IMR-90 (cell line): ENCODE measurements at places on chromosomes 1 and 21. TPM values are rescaled to one million over a fixed set of nuclear protein-coding genes. Genes with fewer than 3 reads are reported as not detected.

KRTAP10-8 gene
- total RNA-seq = not detected in 2 replicates

AKNAD1 gene
- total RNA-seq = 0.18 and 0.28 TPM in 2 replicates

LGR6 gene
- total RNA-seq = not detected in 2 replicates

FHAD1 gene
- total RNA-seq = not detected in 2 replicates

PACC1 gene
- total RNA-seq = 8.6 and 10.6 TPM in 2 replicates

AK5 gene
- total RNA-seq = 25.8 and 54.7 TPM in 2 replicates

RAVER2 gene
- total RNA-seq = 6.1 and 6.7 TPM in 2 replicates

DNA sequence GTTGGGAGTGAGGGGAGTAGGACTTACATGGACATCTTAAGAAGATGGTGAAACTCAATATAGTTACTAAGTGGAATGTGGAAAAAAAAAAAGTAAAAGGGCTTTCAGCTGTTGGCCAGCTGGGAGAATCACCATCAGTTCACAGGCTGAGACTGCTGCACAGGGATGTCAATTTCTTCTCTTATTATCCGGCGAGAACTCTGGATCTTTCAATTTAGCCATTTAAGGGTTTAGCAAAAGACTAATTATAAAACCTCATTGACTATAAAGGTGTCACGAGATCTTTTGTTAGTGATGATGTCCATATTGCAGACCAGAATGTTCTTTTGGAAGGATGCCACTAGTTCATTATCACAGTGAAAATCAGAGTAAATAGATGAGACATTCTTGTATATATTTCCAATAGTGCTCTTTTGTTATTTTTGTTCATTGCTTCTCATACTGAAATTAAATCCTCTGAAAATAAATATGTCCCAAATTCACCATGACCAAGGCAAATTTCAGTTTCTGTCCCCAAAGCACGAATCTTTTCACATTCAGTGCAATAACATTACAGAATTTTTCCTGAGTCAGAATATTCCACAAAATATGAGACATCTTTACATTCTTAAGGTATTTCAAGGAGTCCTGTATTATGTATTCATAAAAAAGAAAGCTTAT is 266.1 kb downstream of the DNM3 start:
- peak; percentile 12 for DNase-seq

DNA sequence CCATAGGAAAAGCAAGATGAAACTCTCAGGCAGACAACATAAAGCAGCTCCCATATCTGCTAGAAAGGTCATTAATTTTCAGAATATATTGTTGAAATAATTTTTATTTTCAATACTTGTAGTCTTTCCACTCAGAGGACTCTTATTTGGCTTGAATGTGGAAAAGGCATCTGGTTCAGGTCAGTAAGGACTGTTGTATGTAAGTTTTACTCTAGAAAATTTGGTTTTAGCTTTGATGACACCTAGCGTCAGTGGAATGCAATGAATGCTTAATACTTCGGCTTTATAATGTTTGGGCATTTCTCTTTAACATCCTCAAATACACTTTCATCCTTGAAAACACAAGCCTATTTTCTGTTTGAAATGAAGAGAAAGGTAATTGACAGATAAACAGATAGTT is 63.3 kb downstream of the LRRC40 start:
- peak; percentile 45 for DNase-seq

DNA sequence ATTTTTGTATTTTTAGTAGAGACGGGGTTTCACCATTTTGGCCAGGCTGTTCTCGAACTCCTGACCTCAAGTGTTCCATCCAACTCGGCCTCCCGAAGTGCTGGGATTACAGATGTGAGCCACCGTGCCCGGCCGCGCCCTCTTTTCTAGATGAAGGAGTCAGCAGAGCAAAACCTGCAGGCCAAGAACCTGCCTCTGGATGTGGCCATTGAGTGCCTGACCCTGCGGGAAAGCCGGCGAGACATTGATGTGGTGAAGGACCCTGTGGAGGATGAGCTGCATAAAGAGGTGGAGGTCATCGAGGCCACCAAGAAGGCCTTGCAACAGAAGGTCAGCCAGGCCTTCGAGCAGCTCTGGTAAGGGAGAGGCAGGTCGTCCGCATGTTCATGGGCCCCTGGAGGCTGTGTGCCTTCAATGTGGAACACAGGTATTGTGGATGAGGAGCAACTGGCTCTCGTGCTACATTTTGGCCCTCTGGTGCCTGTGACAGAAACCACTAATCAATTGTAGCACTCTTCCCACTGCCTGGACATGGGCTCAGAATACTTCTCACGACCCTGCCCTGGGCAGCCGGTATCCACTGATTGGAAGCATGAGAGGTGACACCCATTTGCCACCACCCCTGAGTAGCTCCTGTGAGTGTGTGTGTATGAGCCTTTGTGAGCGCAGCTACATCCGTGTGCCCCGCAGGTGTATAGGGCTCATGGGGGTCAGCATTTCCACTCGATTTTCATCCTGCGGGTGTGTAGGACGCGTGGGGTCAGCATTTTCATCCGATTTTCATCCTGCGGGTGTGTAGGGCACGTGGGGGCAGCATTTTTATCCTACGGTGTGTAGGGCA is 2.0 kb downstream of the TEKT2 start:
- no peak for DNase-seq

DNA sequence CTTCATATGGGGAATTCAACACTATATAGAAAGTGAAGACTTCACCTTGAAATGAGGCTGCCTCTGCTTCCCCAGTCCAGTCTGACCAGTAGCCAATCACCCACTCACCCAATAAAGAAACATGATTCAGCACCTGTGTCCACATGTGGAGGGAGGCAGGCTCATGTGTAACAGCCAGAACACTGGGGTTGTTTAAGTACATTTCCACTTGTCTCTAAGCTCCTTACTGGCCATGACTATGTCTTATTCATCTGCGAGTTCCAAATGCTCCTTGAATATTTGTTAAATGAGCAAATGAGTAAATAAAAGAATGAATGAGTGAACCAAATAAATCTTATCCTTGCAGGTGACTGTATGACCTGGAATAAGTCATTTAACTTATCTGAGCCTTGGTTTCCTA is 100.1 kb downstream of the BRINP2 start:
- no peak for DNase-seq

DNA sequence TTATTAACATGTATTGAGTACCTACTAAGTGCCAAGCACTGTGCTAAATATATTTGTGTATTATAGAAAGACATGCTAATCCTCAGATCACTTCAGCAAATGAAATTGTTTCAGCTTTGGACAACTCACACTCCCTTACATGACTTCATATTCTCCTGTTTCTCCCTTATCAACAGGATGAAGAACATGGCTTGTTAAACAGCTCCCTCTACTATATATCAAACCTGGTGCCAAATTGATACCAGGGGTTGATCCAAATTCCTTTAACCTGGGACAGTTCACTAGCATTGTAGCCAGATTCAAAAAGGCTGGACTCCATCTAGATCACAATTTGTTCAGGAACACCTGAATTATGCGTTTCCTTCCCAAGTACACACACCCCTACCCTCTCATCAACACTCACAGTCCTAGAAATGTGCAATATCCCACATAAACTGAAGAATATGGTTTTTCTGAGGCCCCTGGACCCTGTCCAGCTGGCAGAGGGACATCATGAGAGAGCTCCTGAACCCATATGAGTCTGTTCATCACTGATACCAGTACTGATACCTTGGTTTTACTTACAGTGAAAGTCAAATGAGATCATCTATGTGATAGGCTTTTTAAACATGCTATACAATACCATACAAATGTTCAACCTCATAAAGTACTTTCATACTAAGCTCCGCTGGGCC is 47.0 kb upstream of the PALMD start:
- DNase-seq = peak; percentile 8

DNA sequence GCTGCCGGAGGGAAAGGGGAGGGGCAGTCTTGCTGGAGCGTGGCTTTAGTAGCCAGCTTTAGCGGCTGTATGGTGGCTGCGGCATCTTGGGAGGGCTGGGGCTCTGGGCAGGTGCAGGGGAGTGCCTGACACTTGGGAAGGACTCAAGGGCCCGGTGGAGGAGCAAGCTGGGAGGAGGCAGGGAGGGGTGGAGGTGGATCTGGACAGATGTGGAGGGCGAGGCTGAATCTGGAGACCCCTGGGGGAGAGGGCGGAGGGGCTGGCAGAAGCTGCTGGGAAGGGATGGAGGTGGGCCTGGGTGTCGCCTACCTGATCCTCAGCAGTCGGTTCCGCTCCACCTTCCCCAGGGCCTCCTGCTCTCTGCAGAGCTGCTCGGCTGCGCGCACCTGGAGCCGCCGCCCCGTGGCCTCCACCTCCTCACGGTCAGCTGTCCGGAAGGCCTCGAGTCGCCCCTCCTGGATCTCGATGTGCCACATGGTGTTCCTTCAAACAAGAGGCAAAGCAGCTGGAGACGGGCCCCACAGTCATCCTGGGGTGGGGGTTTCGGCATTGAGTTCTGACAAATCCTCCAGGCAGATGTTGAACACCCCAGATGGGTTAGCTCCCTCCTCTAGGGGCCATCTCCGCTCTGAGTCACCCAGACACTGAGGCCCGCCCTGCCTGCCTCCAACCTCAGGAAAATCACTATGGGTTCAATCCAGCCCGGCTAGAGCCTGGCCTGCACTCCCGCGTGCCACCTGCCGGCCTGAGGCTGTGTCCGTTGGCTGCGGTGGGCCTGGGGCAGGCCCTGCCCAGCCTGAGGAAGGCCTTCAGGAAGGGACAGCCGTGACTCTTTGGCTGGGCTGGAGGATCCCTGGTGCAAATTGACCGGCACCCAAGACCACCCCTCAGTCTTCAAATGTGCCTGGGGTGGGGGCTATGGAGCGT is 29.6 kb downstream of the CFAP74 start:
- DNase-seq = no peak

DNA sequence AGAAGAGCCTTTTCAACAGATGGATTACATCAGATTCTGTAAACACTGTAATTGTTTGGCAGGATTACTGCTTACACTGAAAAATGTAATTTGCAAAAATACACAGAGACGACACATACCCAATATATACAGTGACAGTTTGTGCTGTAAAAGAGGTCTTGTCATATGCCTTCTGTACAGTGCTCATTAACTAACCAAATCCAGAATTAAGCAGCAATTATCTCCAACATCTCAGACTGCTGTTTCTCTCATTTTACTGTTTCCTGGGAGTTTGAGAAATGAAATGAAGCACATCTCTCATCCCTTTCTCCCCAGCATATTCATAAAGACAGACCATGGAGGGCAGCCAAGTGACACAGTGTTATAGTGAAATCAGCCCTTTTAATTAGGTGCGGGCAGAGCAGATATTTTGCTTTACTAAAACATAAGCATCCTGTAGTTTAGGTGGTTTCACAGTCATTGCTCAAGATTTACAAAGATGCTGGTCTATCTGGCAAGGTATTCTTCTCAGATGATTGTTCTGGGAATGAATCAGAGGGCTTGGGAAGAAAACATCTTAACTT is 618.4 kb upstream of the USP24 start:
- DNase-seq = peak; percentile 92

DNA sequence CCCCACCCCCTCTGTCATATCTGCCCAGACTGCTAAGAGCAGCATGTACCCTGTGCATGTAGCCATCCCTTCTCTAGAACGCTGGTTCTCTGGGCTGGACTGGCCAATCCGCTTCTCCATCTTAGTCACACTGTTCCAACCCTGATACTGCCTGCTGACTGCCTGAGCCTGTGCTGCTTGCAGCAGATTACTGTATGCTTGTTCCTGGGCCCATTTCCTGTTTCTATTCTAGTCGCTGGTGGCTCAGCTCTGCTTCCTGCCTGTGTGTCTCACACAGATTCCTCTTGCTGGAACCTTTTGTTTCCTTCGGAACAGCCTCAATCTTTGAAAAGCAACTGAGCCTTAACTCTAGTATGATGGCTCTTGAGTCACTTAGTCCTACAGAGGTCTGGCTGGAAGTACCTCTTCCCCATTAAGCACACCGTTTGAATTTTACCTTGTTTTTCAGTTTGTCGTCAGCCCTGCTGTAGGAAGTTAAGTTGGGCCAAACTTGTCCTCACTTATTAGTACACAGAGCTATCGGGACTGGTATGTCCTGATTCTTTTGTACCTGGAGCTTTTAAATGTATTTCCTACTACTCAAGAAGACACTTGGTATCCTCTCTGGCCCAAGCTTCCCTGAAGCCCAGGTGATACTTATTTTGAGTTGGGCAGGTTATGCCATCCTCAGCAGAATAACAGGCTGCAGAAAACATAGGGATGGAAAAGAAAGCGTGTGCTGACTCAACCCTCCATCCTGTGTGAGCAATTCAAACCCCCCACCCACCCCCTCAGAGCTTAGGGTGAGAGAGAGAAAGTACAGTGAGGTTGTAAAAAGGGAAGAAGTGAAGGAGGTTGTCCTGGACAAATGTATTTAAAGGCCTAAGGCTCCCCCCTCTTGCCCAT is 43.4 kb upstream of the PIGV start:
- DNase-seq = peak; percentile 94

DNA sequence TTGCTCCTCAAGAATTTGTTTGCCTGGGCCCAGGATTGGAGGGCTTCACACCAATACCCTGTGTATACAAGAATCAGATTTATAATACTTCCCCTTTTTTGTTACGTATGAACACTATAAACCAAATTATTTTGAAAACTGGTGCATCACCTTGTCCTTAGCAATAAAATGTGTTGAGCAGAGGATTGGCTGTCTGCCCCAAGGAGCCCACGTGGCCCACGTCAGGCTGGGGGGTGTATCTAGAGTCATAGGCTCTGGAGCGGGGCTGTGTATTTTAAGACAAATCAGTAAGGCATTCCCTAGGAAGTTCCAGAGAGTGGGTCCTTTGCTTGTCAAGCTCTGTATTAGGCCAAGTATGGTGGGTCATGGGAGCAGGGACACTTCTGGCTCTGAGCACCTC is 2.0 kb upstream of the ST3GAL3 start:
- no peak for DNase-seq

DNA sequence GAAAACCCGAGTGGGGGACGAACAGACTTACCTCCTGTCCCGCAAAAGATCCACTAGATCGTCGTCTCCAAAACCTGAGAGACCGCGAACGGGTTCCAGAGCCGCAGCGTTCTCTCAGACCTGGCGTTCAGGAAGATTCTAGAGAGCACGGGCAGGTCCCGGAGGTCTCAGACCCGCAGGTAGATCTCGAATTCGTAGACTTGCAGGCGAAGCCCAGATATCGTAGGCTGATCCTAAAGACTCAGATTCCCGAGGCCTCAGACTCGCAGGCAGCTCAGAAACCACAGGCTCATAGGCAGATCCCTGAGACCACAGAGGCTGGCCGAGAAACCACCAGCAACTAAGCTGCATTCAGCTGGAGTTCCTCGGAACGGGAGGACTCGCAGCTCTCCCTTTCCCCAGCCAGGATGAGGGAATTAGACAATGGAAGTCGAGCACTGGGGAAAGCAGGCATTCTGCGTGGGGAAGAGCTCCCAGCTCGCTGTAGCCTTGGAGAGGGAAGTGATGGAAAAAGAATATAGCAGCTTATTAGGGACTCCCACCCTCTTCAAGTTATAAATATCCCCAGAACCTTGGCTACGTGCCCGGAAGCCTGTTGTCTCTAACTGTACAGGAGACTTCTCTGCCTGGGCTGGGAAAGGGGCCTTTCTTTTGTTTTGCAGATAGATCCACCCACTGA is at the start of gene ZNF436:
ZNF436 (minus strand) TSS at position 502 of the 679 bp plus-strand sequence. CDS start 1,831 bp downstream, outside the sequence.
- peak; percentile 83 for DNase-seq

- peak; percentile 93 for DNase-seq
These were observed 87.3 kb upstream of the TLR5 start for GRCh38 chr1:223230161-223230881.

GRCh38 chr1:171984850-171985485 is 143.7 kb downstream of the DNM3 start:
- peak; percentile 49 for DNase-seq

GRCh38 chr1:222106377-222106776 is 364.5 kb upstream of the DUSP10 start:
- DNase-seq = no peak
